ENCODE measurements at places on chromosomes 1 and 21. TPM values are rescaled to one million over a fixed set of nuclear protein-coding genes. Genes with fewer than 3 reads are reported as not detected.

Gene OR2T29
- polyA plus RNA-seq: not detected

- H3K36me3 ChIP-seq: no peaks in the 10 kb centered on the region
- peaks cover 4% of the 10 kb centered on the region for H3K4me1 ChIP-seq
- H3K4me3 ChIP-seq: no peak overlapping the region
- H3K27ac ChIP-seq: no peak overlapping the region
Observed at GRCh38 chr1:56137090-56137489, 442.3 kb downstream of the PLPP3 start.

DNA sequence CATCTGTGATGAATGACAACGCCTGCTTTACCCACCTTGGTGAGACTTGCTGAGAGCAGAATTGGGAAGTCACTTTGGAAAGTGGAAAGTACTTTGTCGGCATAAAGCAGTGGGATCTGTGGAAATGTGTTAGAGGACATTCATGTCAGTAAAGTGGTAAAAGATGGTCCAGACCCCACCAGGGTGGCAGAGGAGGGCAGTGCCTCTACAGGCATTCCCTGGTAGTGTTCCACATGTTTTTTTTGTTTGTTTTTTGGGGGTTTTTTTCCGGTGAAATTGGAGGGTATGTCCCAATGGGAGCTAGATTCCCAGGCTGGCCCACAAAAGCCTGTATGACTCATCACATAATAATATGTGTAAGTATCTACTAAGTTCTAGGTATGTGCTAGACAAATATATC, 80.6 kb downstream of the ELAVL4 start:
- H3K4me3 ChIP-seq: no peak overlapping the region
- H3K4me1 ChIP-seq: peaks cover 5% of the 10 kb centered on the region
- no peaks in the 10 kb centered on the region for H3K36me3 ChIP-seq
- no peak overlapping the region for H3K27ac ChIP-seq
- DNase-seq: no peak

DNA sequence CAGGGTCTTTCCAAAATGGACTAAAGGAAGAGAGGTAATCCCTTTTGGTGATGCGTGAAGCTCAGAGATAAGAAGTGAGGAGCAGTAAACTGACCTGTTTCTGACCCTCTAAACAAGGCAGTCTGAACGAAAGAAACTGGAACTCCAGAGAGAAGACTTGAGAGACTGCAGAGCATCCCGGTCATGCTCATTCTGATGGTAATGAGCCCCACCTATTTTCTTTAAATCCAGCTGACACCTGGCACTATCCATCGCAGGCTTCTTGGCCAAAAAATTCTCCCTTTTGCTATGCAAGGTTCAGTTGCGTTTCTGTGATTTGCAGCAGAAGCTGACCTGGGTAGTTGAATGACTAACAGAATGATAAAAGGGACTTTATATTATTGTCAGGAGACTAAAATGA, 105.9 kb upstream of the KCNK2 start:
- H3K27ac ChIP-seq: no peak overlapping the region
- no peaks in the 10 kb centered on the region for H3K36me3 ChIP-seq
- DNase-seq: no peak
- no peaks in the 10 kb centered on the region for H3K4me1 ChIP-seq
- no peaks in the 10 kb centered on the region for H3K27me3 ChIP-seq

GRCh38 chr1:207871117-207871649, 39.7 kb downstream of the CD34 start:
- peaks cover 18% of the 10 kb centered on the region for H3K4me1 ChIP-seq
- no peak overlapping the region for H3K27ac ChIP-seq
- no peak overlapping the region for H3K4me3 ChIP-seq
- H3K27me3 ChIP-seq: no peaks in the 10 kb centered on the region
- no peak for DNase-seq
